ENCODE measurements at places on chromosomes 5 and 9.

DNA sequence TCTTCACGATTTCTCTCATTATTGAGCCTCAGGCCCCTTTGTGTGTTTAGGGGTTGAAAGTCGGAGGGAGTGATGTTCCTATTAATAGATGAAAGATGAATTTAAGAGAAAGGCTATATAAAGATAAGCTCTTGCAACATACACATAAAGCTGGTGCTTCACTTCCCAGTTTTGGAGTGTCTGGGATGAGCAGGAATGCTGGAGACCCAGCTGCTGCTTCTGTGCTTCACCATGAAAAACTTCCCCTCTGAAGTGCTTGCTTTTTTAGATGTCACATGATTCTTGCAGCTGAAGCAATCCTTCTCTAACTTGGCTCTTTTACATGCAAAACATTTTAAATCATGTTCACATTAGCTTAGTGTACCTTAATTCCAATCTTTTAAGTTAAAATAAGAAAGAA is 19.7 kb upstream of the SNCAIP start:
- ATAC-seq, result no peak

GRCh38 chr9:22037954-22038690 is 29.0 kb upstream of the CDKN2B start:
- peak; percentile 75 for ATAC-seq

GRCh38 chr9:33435821-33436277 is 11.5 kb downstream of the AQP3 start:
- no peak for ATAC-seq

DNA sequence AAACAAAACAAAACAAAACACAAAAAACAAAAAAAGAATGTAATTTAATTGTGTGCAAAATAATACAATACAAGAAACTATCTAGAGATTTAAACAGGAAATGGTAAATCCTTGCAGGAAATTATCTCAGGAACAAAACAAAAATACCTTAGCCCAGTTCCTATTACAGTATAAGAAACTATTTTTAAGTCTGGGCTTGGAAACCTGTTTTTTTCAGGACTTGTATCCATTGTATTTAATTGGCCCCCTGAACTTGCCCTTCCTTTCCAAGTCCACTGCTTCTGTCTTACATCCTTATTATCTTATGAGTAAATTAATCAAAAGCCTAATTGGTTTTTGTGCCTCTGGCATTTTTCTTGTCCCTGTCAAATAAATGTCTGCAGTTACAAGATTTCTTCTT is 48.5 kb downstream of the ST8SIA4 start:
- ATAC-seq, result no peak

DNA sequence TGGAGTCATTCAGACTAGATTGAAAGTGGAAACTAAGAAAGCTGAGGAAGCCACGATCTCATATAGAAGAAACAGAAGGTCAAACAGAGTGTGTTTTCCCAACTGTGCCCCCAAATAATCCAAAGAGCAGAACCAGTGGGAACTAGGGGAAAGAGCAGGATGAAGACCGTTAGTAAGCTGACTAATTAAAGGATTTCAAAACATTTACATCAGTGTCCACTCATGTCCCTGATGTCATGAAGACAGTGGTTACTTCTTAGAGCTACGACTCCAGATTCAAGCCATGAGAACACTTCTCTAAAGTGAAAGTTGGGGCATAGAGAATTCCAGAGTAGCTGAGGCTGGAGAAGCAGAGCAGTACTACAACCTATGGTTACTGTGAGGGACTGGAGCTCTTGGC is 119.6 kb upstream of the SLC12A2 start:
- no peak for ATAC-seq

- ATAC-seq, result no peak
Observed at GRCh38 chr5:158873104-158873503, 226.6 kb downstream of the EBF1 start.

GRCh38 chr9:138075961-138076649 is 198.5 kb downstream of the CACNA1B start:
- ATAC-seq, result no peak

DNA sequence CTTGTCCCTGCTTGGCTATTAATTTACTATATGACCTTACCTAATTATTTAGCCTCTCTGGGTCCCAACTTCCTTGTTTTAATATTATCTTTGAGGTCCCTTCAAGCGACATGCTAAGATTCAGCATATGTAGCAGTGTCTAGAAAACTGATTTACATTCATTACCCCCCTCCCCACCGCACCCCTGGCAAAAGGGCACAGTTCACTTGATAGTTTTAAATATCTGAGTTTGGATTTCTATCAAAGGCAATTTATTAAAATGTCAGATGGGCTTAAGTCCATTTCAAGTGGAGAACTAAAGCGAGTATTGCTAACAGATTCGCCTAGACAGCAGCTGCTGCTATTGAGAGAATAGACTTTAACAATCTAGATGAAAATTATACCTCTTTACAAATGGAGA is 3.9 kb downstream of the CEMIP2 start:
- ATAC-seq, result no peak

- no peak for ATAC-seq
Observed at GRCh38 chr9:94584555-94584954, 9.1 kb downstream of the FBP2 start.

- no peak for ATAC-seq
Observed at GRCh38 chr9:34688329-34689115, 2.6 kb downstream of the CCL19 start.

DNA sequence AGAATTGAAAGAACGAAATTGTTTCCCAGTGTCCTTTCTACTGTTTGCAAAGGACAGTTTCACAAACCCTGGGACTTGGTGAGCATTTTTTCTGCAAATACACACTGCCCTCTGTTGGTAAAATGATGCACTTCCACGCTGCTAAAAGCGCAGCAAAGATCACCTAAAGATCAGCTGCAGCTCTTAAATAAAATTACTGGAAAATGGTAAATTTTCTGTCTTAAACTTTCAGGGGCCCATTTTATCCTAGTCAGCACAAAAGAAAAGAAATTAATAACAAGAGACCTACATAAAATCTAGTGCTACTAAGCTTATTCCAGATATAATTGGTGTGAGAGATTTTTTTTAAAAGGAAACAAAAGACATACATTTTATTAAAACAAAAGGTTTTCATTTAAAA is 566.0 kb downstream of the CAAP1 start:
- no peak for ATAC-seq

DNA sequence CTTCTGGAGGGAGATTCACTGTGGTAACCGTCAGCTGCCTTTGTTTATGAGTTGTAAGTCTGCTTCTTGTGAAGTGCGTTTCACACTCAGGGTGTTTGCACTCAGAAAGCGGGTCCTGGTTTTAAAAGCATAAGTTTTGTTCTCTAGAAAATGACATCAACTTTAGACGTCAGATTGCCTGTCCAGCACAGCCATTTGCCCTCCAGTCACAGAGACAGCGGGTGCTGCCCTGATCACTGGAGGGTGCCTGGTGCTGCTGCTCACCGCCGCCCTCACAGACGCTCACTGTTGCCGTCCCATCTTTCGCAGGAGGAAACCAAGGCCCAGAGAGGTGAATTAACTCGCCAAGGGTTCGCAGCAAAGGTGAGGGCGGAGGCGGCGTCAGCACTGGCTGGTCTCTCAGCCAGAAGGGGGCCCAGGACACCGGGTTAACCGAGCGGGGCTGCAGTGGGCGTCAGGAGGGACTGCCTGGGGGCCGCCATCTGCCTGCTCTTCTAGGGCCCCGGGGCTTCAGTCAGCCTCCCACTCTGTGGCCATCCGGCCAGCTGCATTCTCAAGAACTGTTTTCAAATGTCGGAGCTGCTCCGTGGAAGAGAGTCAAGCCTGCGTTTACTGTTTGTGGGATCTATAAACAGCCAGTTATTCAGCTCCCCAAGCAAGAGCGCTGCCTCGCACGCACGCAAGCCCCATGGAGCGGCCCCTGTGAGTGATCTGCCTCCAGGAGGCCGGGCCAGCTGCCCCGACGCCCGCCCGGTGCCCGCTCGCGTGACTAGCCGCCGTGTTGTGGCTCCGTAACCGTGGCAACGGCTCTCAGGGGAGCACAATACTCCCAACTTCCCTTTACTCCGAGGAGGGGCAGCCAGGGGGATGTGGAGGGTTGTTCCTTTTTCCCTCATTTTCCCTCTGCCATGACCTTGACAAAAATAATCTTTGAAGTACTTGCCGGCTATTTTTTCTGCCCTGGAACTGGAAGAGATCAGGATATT is 43.4 kb upstream of the EXOC3 start:
- ATAC-seq, result peak; percentile 78

- no peak for ATAC-seq
Observed at GRCh38 chr5:58188262-58188651, 271.6 kb downstream of the PLK2 start.

GRCh38 chr5:1063661-1064382 is 48.0 kb downstream of the SLC12A7 start:
- no peak for ATAC-seq

DNA sequence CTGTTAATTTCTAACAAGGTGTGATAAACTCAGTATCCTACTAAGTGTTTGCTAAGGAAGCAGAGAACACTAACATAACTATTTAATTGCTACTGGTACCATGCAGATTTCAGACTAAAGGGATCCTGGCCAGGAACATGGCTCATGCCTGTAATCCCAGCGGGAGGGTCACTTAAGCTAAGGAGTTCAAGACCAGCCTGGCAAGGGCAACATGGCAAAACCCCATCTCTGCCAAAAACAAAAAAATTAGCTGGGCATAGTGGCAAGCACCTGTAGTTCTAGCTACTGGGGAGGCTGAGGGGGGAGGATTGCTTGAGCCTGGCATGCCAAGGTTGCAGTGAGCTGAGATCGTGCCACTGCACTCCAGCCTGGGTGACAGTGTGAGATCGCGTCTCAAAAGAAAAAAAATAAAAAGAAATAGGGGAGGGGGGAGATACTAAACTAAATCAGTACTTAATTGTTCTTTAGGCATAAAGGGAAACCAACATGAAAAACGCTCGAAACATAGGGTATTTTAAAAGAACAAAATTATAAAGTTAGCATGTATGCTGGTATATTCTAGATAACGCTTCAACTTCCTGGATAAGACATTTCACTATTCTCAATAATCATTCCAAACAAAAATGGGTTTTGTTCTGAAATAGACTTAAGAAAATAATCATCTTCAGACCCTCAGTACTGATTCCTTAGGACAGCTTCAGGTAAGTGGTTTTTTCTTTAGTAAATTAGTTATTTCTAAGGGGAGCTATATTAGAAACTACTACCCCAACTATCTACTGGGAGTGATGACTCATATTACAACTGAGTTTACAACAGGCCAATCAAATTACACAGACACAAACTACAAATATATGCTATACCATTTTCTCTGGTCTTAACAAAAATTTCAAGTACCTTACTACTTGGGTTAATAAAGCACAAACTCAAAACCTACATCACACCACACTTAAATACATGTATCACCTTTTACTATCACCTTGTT is 3.5 kb downstream of the PANK3 start:
- ATAC-seq, result no peak

DNA sequence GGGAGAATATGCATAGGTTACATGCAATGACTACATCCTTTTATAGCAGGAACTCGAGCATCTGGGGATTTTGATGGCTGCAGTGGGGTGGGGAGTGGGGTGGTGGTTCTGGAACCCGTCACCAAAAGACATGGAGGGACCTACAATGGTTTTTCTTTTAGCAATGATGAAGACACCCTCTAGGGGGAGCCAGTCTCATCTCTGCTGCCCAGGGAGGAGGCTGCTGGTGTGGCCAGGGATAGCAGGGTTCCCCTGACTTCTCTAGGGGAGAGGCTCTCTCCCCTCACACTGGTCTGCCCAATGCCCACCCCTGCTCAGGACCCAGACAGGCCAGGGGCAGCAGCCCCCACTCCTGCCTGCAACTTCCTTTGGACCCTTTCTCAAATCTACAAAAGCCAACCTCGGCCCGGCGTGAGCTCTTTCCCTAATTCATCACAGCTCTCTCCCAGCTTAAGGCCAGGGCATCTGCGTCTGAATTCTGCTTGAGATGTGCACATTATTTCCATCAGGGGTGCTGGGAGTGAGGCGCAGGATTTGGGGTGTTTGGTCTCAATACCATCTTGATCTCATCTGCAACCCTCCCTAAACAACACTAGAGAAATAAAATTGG is 73.6 kb upstream of the RETREG1 start:
- ATAC-seq, result no peak

DNA sequence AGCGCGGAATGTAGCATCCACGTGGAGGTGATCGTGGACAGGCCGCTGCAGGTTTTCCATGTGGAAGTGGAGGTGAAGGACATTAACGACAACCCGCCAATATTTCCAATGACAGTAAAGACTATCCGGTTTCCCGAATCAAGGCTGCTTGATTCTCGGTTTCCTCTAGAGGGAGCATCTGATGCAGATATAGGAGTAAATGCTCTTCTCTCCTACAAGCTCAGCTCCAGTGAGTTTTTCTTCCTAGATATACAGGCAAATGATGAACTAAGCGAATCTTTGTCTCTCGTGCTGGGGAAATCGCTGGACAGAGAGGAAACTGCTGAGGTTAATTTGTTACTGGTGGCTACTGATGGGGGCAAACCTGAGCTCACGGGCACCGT is 598 bp downstream of the PCDHA2 start:
- ATAC-seq, result no peak

GRCh38 chr5:55319491-55319890 is 11.7 kb downstream of the MTREX start:
- no peak for ATAC-seq

- no peak for ATAC-seq
Observed at GRCh38 chr5:32165597-32165996, 8.5 kb downstream of the GOLPH3 start.

GRCh38 chr9:134215699-134216448 is 51.5 kb upstream of the RNU6ATAC start:
- ATAC-seq, result no peak

DNA sequence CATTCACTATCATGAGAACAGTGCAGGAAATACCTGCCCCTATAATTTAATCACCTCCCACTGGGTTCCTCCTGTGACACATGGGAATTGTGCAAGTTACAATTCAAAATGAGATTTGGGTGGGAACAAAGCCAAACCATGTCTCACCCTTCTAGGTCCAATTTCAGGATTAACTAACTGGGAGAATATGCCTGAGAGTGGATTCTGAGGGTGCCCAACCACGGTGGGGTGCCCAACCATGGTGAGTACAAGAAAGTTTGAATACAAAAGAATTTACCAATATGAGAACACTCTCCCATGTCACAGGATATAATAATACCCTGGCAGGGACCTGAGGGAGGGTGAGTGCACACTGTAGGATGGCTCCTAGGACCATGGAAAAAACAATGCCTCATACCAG is 17.2 kb upstream of the GDA start:
- ATAC-seq, result no peak

DNA sequence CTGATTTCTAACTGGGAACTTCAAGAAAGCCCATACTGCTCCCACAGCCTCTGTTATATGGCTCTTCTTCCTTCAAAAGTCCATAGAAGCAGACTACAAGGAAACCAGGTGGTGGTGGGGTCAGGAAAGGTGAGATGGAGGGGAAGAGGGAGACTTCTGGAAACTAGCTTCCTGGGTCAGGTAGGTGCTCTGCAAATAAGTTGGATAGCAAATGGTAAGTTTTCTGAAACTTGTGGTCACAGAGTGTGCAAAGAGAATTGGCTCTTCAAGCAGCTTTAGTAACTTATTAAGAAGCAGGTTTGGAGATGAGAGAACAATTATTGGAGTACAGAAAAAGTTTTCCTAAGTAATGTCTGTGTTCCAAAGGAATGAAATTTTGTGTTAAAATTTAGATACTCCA is 316.9 kb downstream of the ADGRV1 start:
- ATAC-seq, result no peak

Data from gastroesophageal sphincter (tissue), 4 donors.